Activated naive CD4-positive, alpha-beta T cell (primary cell): ENCODE measurements at places on chromosomes 7 and 10.

GRCh38 chr7:118104812-118105441, 79.0 kb upstream of the LSM8 start:
- DNase-seq: no peak

- DNase-seq: no peak
These were observed 30.9 kb downstream of the MRPS33 start for GRCh38 chr7:140983802-140984201.

- DNase-seq: no peak
These were observed 24.4 kb upstream of the FIGNL1 start for GRCh38 chr7:50474382-50475160.

DNA sequence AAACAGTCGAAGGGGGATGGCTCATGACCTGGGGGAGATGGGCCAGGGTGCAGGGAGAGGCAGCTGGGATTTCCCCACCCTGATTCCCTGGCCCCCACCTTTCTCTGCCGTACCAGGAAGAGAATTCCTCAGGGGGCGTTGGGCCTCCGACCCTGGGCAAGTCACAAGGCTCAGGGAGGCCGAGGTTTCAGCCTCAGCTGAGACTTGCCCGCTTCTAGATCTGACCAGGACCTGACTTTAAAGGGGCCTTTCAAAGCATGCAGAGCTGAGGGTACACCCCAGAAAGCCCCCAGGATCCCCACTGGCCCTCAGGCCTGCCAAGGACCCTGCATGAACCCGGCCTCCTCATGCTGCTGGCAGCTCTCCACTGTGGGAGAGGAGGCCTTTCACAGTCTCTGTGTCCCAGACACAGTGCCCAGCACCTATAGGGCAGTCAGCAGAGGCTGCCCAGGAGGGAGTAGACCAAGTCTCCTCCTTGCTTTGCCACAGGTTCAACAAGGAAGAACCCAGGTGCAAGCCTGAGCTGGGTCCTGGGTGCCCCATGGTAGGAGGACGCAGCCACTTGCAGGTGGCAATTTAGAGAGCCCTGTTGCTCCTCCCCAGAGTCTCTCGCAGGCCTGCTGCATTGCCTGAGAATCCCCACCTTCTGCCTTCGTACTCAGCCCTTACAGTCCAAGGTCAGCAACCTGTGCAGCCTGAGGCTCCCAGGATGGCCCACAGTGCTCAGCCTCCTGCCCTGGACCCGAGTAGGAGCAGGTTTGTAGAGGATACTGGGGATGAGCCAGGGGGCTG, 89.3 kb downstream of the CHST15 start:
- no peak for DNase-seq

DNA sequence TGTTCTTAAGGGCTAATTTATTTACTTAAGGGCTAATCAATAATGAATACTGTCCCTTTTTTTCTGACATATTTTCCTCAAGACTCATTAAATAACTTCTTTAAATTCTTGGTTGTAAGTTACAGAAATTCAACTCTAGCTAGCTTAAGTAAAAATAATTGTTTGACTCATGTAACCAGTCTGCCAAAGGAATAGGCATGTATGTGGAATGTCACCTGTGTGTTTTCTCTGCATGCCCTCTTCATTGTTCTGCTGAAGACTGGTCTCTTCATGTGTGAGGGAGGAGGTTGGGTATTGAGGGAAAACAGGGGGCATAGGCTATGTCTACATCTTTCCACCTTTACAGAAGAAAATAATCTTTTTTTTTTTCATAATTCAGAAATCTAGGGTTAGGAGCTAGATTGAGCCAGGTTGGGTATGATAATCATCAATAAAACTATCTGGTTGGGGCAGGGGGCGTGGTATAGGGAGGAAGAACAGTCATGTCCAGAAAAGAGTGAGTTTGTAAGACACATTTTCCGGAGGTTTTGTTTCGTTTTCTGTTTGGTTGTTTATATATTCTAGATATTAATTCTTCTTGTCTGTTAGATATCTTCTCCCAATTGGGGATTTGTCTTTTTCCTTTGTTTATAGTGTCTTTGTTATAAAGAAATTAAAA, 37.9 kb downstream of the EXOC4 start:
- DNase-seq: no peak

DNA sequence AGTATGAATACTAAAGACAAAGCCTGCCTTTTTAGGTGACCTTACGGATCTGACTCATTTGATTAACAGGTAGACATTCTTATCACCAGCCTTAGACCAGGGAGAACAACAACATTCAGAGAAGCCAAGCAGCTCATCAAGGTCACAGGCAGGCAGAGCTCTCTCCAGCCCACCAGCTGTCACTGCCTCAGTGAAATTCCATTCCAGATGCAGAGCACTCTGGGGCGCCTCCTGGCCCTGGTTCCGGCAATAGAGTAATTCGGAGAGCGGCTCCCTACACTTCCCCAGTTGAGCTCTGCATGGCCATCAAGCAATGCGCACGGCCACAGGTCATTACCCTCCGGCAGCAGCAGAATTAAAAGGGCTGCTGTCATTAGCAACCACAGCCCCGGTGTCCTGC, 164.7 kb downstream of the TCERG1L start:
- DNase-seq: no peak

- DNase-seq: no peak
These were observed 21.5 kb upstream of the IKZF1 start for GRCh38 chr7:50282813-50283605.
